ENCODE measurements at places on chromosomes 13 and 19.

DNA sequence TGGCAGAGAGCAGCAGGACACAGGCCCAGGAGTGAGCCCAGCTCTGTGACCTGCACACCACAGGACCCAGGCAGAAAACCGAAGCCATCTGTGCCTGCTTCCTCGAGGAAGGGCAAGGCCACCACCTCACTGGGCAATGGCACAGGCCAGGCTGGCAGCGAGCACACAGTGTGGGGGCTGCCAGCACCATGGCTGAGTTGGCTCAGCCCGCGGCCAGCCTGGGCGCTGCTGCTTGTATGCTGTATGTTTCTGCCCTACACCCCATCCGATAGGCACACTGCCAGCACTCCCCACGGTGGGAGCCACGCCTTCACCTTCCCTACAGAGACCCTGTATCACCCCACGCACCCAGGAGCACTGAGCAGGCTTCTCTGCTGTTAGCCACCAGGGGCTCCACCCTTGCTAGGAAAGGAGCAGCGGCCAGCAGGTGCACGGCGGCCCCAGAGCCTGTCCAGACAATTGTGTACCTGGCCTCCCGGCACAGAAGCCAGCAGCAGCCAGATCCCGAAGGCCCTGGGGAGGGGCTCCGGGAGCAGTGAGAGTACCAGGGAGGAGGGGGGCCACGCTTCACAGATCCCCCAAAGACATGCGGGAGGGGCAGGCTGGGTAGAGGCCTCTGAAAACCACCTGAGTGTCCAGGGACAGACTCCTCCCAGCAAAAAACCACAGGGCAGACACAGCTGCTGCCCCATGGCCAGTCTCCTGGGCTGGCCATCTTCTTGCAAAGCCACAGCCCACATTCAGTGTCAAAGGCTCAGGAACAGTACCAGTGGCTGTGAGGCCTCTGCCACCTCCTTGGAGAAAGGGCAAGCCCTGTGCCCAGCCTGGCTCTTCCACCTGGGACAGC, 56.1 kb downstream of the MLLT1 start:
- no peak for DNase-seq

GRCh38 chr13:26872525-26873385, 112.2 kb upstream of the GPR12 start:
- peak; percentile 52 for DNase-seq

- no peak for DNase-seq
Measured at GRCh38 chr19:32336259-32337083, 8.9 kb upstream of the ZNF507 start.

- no peak for DNase-seq
Measured at GRCh38 chr13:96052656-96053002, 572 bp downstream of the UGGT2 start.

- no peak for DNase-seq
Measured at GRCh38 chr13:102658660-102659059, 36.2 kb downstream of the METTL21C start.

GRCh38 chr13:37910790-37911189, 41.2 kb upstream of the TRPC4 start:
- DNase-seq: no peak

DNA sequence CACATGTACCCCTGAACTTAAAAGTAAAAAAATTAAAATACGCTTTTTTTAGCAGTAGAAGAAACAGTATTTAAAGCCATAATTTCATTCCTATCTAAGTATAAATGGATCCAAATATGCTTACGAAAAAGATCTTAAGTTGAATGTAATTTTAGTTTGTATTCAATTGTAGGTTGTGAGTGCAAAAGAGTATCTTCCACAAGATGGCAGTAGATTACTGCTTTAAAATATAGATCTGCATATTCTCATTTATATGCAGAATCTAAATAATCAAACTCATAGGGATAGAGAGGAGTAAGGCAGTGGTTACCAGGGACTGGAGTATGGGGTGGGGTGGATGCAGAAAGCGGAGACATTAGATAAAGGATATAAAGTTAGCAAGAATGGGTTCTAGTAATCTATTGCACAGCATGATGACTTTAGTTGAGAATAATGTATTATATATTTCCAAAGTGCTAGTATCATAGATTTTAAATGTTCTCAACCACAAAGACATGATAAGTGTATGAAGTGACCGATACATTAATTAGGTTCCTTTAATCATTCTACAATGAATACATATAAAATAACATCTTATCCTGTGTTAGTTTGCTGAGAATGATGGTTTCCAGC, 14.2 kb downstream of the OR7A17 start:
- no peak for DNase-seq

GRCh38 chr19:41205995-41206394, 13.0 kb downstream of the CYP2S1 start:
- DNase-seq: no peak

DNA sequence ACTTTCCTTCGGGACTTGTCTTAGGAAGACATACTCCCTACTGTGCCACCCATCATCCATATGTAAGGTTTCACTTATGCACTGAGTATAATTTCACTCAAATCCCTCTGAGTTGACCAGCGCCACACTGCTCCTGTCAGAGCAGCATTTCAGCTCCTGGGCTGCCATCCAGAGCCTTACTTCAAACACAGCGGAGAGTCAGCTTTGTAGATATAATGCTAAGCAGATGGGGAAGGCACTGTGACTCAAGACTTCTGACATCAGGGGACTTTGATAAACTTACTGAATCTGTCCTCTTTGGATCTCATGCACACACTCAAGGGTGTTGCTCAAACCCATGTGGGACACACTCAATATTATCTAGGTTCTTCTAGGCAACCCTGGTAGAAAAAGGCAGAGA, 34.9 kb downstream of the DOCK9 start:
- DNase-seq: no peak

GRCh38 chr19:33080761-33081681, at the start of gene GPATCH1:
GPATCH1 (plus strand) TSS chr19:33081181; CDS start chr19:33081194, 13 bp downstream.
- peak; percentile 82 for DNase-seq

- no peak for DNase-seq
Measured at GRCh38 chr13:35856721-35857364, 274.3 kb downstream of the DCLK1 start.

- no peak for DNase-seq
Measured at GRCh38 chr19:4744451-4745174, 21.0 kb upstream of the DPP9 start.

DNA sequence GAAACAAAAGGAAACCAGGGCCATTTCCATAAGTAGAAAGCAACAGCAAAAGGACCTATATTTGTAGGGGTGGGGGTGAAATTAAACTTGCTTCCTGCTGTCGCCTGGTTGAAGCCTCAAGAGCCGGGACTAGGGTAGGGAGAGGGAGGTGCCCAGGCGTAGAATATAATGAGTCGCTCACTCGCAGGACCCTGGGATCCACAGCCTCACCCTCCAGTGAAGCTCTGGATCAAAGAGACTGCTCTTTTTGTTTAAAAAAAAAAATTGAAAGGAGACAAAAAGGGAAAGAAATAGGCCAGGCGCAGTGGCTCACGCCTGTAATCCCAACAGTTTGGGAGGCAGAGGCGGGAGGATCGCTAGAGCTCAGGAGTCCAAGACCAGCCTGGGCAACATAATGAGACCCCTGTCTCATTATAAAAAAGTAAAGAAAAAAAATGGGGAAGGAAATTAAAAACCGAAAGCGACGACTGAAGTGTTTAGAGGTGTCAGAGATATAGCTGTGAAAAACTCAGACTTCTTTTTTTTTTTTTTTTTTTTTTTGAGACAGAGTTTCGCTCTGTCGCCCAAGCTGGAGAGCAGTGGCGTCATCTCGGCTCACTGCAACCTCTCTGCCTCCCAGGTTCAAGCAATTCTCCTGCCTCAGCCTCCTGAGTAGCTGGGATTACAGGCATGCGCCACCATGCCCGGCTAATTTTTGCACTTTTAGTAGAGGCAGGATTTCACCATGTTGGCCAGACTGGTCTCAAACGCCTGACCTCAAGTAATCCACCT, 10.9 kb upstream of the ADGRE5 start:
- DNase-seq: no peak

DNA sequence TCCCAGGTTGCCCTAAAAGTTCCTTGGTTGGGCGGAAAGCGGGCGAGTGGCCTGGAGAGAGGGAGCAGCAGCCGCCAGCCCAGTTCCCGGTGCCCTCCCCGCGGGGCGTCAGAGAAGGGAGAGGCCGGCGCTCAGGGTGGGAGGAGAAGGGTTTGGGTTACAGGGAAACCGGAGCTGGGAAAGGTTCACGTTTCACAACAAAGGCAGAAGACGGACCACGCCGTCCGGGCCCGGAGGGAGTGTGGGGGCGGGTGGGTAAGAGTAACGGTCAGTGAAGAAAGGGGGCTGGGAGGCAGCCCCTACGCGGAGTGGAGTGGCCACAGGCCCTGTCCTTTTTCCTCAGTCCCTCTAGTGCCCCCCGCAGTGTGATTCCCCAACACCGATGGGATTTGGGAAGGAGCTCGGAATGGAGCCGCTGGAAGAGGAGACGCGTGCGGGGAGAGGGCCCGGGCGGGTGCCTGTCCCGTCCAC, 1.6 kb downstream of the SIX5 start:
- no peak for DNase-seq

DNA sequence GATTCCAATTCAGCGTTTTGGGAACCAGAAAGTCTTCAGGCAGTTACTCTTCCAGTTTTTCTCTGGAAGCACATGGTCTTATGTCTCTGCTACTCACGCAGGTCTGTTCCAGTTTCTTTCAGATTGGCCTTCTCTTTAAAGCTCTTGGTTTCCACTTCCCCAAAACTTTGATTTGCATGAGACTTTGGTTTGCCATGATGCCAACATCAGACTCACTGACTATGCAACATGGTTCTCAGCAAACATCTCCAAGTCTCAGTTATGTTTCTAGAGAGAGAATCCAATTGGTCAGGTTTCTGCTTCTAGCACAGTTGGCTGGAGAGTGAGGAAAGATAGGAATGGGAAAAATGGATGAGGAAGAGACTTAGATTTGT, 3.1 kb downstream of the AKAP11 start:
- no peak for DNase-seq

DNA sequence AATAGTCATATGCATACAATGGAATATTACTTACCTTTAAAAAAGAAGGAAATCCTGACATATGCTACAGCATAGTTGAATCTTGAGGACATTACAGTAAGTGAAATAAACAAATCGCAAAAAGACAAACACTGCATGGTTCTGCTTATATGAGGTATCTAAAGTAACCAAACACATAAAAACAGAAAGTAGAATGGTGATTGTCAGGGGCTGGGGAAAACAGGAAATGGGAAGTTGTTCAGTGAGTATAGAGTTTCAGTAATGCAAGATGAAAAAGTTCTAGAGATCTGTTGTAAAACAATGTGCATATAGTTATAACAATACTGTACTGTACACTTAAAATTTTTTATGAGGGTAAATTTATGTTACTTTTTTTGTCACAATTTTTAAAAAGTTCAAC, 219.4 kb downstream of the KLF5 start:
- DNase-seq: no peak

DNA sequence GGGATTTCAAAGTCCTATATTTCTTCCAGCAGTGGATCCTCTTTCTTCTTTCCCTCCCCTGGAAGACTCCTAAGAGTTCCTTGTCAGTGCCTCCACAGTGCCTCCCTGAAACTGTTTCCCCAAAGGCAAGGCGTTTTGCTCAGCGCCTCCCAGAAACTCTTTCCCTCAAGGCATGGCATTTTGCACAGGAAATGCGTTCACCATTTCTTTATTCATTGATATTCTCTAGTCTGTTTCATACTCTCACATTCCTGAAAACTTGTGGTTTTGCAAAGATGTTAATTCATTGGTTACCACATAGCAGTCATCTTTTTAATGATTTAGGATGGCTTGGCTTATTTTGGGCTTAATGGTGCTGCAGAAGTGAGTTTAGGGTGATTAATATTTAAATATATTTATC, 177.3 kb upstream of the SLC10A2 start:
- no peak for DNase-seq

DNA sequence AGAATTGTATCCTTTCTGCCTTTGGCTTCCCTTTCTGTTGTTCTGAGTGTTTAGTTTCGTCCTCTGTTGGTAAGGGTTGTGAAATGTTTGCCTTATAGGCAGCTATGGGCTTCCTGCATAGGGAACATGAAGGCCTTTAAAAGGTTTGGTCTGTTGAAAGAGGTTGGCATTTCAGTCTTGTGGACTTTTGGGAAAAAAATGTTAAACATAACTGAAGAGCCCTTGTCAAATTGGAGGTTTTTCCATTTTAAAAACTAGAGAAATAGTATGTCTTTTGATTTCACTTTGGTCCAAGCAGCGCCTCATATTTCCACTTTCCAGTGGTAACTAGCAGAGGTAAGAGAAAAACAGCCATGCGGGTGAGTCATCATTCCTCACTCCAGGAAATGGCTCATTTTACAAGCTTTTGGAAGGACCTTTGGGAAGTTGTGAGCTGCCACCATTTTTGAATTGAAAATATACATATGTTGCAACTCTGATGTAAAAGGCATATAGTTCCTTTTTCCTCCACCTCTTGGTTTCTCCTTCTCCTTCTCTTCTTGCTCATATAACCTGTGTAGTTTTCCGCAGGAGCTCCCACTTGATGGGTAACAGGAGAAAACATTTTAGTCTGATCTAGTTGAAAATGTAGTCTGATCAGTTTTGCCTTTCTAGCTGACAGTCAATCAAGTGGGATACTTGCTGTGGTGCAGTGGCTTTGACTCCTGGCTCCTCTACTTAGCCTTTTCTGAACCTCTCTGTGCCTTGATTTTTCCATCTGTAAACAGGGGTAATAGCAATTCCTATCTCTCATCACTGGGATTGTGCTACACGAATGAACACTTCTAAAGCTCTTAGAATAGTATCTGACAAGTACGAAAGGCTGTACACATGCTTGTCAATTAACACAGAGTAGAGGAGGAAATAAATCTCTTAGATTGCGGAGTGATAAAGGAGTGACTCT, 23.0 kb downstream of the GPC6 start:
- DNase-seq: no peak

DNA sequence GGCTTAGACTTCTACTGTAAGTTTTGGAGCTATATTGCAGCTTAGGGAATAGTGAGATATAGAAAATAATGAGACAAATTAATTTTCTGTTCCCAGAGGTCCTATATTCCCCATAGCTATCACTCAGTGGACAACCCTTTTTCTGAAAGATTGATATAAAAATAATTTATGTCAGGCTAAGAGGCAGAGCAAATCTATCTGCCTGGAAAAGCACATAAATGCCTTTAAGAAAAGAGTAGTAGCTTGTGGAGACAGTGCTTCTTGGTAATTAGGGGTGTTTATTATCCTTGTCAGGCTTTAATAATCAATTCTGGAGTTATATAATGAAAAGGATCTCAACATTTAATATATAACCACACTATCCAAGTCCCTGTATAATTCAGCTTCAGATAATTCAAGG, 1162.8 kb upstream of the PCDH20 start:
- no peak for DNase-seq

- DNase-seq: no peak
Measured at GRCh38 chr19:18723871-18724377, 40.4 kb downstream of the CRTC1 start.

- DNase-seq: no peak
Measured at GRCh38 chr13:29105779-29106178, 285.6 kb downstream of the MTUS2 start.
